ENCODE measurements at places on chromosomes 12 and 14.

GRCh38 chr14:63499701-63500250, 43.4 kb downstream of the PPP2R5E start:
- DNase-seq: no peak

- DNase-seq: no peak
These were observed 188.2 kb downstream of the PLCZ1 start for GRCh38 chr12:18549598-18549997.

GRCh38 chr14:44804391-44804790, 157.4 kb downstream of the KLHL28 start:
- DNase-seq: no peak

- DNase-seq: no peak
These were observed 55.2 kb downstream of the ATP23 start for GRCh38 chr12:57996520-57996919.

- no peak for DNase-seq
These were observed 132.5 kb downstream of the GPR135 start for GRCh38 chr14:59332727-59333126.

DNA sequence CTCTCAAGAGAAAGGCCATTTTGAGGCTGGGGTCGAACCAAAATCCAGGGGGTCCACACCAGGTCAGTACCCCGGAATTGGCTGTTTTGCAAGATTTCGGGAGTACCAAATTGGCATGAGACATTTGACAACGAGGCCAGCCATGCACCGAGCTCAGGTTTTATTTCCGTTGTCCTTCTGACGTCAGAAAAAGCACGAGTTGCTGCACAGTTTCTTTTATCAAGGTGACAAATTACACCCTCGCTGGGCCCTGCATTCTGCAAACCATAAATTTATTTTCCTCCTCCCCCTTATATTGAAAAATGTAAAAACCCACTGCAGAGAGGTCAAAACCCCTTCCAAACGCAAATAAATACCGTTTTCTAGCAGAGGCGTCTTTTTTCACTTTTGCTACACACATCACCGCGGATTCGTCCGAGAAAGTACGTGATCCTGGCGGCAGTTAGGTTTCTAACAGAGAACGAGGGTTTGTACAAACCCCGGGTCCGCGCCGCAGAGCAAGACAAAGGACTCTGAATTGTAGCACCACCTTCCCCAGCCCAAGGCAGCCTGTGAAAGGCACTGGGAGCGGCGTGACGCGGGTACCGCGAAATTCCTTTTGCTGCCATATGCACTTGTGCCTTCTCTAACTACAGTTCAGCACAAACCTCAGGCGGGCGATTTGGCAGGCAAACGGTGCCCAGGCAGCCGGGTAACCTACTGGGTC, 1.8 kb downstream of the SLC38A1 start:
- peak; percentile 84 for DNase-seq

GRCh38 chr14:24465368-24465767, 22.8 kb upstream of the SDR39U1 start:
- DNase-seq: no peak

DNA sequence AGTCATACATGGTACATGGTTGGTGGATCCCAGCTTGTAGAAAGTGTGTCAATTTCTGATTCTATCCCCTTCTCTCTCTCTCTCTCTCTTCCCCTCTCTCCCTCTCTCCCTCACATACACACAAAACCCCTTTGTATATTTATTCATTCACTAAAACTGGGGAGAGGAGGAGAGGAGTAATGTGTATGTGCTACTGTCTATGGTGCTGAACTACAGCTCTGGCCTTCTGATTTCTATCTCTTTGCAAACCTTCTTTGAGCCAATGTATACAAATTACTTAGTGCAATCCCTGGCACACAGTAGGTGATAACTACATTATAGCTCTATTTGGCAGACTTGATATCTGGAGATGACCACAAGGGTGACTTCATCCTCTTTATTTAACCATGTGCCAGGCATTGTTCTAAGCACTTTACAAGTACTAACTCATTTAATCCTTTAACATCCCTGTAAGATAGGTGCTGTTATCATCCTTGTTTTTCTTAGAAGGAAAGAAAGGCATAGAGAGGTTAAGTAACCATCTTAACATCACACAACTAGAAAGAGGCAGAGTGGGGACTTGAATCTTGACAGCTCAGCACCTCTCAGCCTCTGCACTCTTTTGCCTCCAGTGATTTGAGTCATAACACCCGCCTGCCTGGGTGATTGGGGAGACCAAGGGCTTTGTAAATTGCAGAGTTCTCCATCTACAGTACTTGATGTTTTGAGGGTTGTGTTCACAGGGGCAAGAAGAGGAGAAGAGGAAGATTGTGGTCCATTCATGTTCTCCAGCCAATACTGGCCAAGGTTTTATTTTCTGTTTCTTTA, 21.3 kb downstream of the RPH3A start:
- DNase-seq: no peak

- no peak for DNase-seq
These were observed 26.9 kb downstream of the BATF start for GRCh38 chr14:75549169-75549568.

- DNase-seq: no peak
These were observed 26.3 kb upstream of the PTGDR start for GRCh38 chr14:52241087-52241793.

DNA sequence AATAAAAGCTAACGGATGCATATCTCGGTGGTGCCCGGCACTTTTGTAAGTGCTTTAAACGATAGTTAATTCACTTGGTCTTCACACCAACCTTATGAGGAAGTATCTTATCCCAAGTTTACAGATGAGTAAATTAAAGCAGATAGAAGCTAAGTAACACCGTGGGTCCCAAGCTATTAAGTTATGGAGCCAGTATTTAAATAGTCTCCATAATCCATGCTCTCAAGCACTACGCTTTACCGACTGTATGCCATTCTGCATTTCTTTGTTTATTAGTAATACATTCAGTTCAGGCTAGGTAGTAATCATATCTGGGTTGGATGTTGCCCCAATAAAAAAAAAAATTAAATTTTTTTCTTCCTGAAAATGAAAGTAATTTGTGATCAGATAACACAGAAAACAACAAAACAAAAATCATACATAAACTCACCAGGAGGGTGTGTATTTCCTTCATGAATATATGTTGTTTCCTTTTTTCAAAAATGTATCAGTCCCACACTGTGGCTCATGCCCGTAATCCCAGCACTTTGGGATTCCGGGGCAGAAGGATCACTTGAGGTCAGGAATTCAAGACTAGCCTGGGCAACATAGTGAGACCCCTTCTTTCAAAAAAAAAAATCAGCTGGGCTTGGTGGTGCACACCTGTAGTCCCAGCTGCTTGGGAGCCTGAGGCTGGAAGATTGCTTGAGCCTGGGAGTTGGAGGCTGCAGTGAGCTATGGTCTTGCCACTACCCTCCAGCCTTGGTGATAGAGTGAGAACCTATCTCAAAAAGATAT, 1.4 kb upstream of the M6PR start:
- peak; percentile 64 for DNase-seq

DNA sequence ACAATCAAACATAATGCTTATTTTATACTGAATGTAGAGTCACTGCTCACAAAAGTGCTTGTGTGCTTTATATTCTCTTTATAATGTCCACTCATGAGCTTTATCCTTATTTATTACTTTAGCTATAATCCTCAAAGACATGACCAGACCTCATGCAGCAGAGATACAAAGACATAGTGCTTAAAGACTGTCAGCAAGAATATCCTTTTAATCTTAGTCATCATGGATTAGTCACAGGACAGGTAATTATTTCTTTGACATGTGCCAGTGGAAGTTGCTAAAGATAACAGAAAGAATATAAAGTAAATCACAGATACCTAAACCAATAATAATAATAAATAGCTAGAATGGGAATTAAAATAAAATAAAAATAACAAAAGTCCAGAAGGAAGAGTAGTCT, 707.5 kb downstream of the BCL11B start:
- no peak for DNase-seq

DNA sequence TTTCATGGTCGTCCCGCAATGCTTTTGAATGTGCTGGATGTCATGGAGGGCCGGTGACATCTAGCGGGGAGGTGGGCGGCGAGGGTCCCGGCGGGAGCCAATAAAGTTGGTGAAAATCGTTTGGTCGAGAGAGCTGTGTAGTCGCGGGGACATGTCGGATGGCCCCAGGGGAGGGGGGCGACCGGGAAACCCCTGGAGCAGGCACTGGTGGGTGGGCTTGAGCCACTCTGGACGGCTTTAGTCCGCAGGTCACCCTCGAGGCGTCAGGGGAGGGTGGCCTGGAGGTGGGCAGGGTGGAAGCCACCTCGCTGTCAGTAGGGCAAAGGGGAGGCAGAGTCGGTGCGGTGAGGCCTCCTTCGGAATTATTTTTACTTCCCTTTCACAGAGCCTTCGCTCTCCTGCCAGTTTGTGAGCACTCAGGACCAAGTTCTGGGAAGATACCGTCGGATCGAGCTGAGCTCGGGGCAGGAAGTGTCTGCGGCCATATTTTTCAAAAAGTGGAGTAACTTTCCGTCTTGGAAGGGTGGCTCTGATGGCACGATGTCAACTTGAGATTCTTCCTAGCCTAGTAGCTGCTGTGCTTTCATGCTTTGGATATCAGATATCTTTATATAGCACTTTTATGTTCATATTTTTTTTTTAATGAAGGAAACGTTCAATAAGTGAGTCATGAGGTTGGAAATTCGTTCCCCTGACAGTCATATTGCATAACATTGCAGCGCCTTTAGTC, 28.2 kb downstream of the WBP11 start:
- no peak for DNase-seq

DNA sequence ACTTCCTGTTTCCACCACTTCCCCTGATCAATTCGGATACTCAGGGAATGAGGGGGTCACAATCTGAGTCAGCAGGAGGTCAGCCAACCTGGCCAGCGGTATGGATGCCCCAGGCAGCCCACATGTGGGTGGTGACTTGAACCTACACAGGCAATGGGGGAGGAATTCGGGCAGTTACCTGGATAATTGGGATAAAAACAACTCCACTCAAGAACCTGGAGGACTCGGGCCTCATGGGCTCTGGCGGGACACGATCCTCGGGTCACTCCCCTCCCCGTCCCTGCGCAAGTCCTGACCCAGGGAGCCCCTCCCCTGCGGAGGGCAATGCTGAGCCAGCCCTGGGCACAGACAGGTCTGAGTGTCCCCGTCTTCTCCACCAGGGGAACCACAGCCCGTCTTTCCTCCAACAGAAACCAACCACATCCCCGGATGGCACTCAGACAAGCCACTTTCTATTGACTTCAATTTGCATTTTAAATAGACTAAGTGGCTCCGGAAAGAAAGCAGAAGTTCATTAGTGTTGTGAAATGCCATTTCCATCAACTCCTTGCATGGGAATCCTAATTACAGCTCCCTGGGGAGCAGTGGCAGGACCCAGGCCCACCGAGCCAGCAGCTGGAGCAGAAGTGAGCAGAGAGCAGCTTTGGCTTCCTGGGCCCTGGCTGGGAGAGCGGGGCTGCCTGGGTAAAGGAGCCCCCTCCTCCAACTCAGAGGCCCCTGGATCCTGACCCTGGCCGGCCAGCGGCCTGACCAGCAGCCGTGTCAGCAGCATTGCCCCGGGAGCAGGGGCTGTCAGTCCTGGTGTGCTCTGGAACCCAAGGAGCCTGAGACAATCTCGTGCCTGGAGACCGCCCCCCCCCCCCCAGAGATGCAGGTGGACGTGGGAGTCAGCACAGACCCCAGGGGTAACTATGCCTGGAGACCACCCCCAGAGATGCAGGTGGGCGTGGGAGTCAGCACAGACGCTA, 374.1 kb downstream of the ADGRD1 start:
- no peak for DNase-seq

GRCh38 chr12:122104844-122105243, 26.3 kb downstream of the MLXIP start:
- no peak for DNase-seq

GRCh38 chr12:85065837-85066482, 29.8 kb downstream of the LRRIQ1 start:
- no peak for DNase-seq
